AG20443 (cell line): ENCODE measurements at places on chromosomes 2 and 18.

GRCh38 chr2:624551-625347 lies 52.5 kb downstream of the TMEM18 start:
- DNase-seq = no peak

DNA sequence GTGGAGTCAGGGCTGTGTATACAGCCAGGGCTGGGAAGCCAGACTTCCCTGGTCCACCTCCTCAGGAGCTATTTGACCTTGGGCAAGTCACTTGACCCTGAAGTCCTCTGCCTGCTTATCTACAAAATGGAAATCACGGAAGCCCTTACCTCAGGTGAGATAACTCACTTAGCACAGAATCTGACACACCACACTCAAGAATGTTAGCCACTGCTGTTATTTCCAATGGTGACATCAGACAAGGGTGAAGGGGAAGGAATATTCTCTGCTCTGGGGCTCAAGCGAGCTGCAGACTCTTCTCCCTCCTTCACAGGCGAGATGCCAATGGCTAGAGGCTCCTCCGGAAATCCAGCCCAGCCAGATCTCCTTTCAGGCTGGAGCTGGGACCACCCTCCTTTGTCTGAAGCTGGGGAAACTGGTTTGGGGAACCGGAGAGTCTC lies 189.6 kb downstream of the HAUS1 start:
- DNase-seq = no peak

DNA sequence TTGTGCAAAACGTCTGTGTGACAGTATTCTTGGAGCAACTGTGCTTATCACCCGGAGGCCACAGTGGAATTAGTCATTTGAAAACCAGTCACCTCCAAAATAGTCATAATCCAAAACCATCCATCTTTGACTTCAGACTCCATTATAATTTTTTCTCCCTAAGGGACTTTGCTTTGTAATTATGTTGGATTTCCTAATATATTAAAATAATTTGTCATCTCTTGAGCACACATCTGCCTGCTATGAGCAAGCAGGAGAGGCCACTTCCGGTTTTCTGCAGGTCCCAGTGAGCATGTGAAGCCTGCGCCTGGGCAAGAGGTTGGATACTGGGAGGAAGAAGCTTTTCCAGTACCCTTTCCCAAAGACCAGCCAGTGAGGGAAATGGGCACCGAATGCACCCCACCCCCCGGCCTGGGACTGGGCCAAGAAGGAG lies 57.7 kb downstream of the ODC1 start:
- DNase-seq = peak; percentile 67

- no peak for DNase-seq
These were observed 28.3 kb upstream of the ATP6V1B1 start for GRCh38 chr2:70907130-70908057.

DNA sequence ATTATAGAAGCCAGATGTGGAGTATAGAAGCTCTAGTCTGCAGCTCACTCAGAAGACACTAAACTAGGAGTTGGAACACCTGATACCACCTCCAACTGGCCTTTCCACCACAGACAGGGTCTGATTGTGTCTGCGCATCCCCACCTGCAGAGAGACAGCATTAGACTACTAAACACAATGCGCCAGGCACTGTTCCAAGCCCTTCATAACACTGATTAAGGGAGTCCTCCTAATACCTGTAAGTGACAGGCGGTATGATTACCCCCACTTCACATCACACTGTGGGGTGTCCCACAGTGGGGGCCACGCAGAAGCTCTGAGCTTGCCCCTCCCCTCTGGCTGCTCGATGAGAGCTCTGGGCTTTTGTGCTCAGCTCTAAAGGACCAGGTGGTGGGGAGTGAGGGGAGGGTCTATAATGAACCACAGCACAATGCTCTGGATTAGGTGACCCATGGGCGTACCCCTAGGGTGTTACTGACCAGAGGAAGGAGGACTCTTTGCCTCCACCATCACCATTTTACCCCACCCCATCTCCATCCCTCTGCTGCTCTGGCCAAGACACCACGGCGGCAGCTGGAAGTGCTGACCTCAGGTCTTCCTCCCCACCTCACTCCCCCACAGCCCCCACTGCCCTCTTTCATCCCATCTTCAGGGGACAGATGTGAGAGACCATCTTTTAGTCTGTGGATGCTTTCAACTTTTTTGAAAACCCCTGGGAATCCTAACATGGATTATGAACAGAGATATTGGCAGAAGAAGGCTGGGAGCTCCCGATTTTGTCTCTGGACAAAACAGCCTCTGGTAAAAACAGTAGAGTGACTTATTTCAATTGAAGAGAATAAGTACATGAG lies 145.1 kb downstream of the GFPT1 start:
- DNase-seq = no peak

DNA sequence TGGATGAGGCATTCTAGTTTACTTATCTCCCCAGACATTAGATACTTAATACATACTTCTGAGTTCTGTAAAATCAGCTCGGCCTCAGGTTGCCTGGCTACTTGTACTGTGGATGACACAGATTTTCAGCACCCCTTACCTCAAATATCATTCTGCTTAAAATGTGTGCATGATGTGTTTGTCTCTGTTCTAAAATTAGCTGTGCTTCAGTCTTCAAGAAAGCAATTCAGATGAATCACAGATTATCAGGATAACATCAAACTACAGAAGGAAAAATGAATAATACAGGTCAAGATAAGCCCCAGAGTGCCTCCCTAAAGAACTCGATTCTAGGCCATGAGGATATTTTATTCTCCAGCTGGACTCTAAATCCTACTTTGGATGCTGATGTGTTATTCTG lies 21.3 kb upstream of the MAPRE2 start:
- DNase-seq = no peak
